ENCODE measurements at places on chromosomes 11 and 22. TPM values are rescaled to one million over a fixed set of nuclear protein-coding genes. Genes with fewer than 3 reads are reported as not detected.

Gene APOL6
- total RNA-seq = 26.2 TPM

Gene SAA4
- total RNA-seq = not detected

Gene APOA5
- not detected for total RNA-seq

Gene SESN3
- total RNA-seq = 22.6 TPM
